ENCODE measurements at places on chromosomes 2 and 18.

DNA sequence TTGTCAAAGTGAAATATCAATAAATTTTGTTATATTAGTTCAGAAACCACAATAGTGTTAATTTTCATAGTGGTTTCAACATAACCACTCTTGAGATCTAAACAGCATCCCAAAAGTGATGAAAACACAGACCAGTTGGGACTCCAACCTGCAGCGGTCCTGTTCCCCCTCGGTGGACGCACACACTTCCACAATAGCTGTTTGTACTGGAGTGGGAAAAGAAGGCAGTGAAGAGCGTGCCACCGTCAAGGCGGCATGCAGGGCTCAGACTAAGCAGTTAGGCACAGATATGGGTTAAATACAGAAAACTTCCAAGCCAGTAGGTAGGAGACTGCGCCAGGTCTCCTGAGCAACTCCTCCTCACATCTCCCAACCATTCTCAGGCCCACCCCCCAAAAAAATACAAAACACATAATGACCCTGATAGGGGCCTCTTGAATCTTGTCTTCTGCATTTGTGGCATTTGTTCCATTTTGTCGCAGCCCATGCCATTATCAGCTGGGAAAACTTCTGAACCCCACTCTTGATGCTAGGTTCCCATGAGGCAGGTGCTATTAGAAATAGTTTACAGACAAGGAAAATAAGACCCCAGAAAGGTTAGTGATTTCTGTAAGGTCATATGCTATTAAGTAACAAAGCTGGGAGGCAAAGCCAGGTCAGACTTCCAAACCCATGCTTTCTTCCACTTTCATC lies 57.7 kb downstream of the GORASP2 start:
- DNase-seq, result no peak

- DNase-seq, result no peak
These were observed 103.2 kb downstream of the NCOA1 start for GRCh38 chr2:24594283-24594682.

GRCh38 chr2:196372811-196373664 lies 201.7 kb upstream of the STK17B start:
- no peak for DNase-seq

- DNase-seq, result no peak
These were observed 41.0 kb upstream of the ACSL3 start for GRCh38 chr2:222819722-222820333.

- no peak for DNase-seq
These were observed 175.4 kb upstream of the ATP5MC3 start for GRCh38 chr2:175356901-175357300.

- DNase-seq, result no peak
These were observed 10.9 kb downstream of the ALS2 start for GRCh38 chr2:201769666-201770373.

- no peak for DNase-seq
These were observed 11.2 kb downstream of the GAREM2 start for GRCh38 chr2:26184121-26184520.

DNA sequence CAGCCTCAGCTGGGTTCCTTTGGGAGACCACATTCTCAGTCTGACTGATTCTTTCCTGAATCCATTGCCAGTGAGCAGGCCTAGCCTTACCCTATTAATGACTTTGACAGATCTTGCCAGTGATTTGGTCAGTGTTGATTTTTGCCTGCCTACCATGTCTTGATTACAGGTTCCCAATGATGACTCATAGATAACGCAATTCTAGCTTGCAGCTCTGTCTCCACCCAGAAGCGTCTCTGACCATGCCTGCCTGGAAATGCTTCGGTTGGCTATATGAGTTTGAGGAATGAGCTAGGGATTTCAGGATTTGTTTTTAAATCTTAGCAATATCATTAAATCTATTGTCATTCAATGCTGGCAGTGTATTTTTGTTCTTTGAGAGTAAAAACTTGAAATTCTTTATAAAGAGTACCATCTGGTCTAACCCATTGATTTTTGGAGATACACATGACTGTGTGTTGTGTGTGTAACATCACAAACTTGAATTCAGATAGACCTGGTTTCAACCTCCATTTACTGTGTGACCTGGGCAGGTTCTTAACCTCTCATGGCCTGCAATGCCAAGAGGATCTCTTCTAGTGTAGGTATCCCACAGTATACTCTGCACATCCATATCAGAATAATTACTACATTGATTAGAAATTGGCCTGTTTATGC lies 57.0 kb downstream of the CCDC150 start:
- no peak for DNase-seq

DNA sequence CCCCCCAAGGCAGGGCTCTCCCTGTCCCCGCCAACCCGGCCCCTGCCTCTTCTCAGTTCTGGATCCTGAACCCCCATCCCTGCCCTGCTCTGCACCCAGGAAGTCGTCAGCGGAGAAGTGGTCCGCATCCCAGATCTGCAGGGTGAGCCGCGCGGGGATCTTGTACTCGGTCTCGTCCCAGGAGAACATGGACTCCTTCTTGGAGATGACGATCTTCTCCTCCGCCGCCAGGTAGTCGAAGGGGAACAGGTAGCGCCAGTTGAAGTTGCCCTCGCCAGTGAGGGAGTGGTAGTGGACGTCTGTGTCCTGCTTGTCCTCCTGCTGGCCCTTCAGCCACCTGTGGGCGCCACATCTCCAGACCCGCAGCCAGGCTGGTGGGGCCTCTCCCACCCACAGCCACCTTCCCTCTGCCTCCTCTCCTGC lies 16.3 kb downstream of the OTOF start:
- no peak for DNase-seq

DNA sequence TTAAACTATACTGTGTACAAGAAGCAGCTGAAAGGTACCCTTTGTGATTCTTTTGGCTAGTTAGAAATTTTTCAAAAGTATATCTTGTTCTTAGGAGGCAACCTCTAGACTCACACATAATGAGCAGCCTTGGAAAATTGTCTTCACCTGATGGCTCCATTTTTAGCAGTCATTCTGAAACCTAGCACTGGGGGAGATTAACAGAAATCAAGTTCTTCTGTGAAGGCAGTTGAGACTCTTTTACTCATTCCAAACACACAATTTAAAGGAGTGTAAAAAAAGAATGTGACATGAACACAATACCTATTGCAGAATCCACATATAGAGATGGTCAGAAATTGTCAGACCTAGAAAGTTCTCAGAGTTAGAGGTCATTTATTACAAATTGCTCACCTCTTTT lies 197.7 kb downstream of the UBE2E3 start:
- DNase-seq, result no peak

DNA sequence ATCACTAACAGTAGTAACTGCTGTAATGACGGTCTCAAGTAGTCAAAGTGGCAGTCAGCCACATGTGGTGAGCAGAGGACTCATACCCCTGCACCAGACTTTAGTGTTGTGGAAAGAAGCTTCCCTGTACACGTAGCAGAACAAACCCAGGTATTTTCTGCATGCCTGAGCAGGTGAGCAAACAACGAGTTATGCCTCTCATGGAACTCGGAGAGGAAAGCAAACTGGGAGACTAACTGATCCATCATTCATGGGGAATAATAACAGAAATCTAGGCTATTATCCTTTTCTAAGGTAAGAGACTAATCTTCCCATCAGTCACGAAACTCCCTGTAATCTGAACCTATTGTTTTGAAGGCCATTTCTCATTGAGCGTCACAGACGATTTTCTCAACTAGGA lies 1495.2 kb upstream of the NXPH2 start:
- DNase-seq, result no peak

DNA sequence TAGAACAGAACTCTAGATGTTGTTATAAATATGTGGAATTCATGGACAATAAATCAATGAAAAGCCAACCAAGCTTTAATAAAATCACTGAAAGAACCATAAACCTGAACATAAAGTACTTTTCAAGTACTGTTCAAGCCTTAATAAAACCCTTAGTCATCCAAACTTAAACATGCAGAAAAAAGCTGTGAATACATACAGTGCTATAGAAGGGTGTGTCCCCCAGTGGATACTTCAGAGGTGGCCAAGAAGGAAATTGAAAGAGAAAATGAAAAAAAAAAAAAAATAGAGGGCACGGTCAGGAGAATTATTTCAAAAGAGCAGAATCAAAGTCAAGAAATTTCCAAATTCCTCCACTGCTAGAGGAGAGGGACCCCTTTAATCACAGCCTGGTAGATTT lies 141.1 kb downstream of the SP100 start:
- DNase-seq, result no peak

- no peak for DNase-seq
These were observed 3.9 kb downstream of the CXCR1 start for GRCh38 chr2:218162814-218163213.

GRCh38 chr2:15788830-15789229 lies 151.5 kb upstream of the MYCN start:
- no peak for DNase-seq

DNA sequence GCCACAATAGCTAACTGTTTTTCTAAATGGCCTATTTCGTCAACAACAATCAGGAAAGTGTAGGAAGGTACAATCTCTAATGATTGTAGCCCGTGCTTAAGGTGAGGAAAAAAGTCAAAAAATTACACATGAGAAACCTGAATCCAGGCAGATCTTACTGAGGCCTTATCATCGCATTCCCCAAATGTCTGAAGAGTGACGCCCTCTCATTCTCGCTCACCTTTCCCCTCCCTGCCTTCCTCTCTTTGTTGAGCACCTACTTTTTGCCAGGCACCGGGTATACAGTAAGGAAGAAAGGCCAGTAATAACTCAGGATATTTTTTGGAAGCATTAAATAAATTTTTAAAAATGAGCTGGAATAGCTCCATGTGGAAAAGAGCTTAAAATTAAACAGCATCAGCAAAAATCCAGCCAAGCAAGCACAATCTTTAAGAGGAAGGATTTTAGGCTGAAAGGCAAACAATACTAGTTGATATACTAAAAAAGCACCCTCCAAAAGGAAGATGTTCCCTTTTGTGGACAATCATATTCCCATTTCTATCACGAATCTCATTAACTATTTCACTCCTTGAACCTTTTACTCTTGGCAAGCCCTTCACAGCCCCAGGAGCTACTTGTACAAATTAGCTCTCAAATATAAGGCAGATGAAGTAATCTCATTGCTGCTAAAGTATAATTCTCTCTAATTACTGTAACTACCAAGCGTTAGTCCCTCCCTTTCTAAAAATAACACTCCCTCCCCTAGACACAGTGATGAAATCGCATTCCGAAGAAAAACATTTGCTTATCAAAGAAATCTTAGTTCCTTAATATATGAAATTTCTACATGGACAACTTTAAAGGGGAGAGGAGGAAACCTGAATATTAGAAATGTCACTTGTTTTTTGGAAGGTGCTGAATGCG lies 40.0 kb downstream of the STAT1 start:
- no peak for DNase-seq

DNA sequence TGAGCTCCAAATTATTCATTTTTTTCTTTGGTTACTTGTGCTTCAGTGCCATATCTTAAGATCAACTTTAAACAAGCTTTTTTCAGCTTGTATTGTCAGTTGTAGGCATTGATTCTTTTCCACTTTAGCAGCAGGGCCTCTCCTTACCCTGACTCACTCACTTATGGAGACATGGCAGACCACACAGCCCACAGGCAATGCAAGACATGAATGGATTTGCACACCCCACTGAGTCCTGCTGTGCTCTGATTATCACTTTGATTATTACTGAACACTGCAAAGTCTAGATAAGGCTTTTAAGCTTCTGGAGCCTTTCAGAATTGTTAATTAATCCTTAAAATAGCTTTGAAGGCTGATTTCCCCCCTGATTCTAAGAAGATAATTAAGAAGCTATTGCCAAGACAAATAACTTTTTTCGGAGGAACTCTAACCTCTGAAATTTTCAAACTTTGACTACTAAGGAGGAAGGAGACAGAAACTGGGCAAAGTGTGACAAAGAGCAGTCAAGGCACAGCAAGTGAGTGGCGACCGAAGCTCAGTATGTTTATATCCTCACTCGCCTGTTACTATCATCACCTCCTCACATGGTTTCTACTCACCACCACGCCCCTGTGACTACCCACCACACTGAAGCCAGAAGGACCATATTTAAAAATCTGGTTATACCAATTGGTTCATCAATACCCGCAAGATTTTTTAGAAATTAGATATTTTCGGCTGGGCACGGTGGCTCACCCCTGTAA lies 43.3 kb downstream of the CACNB4 start:
- DNase-seq, result no peak

- no peak for DNase-seq
These were observed 24.3 kb downstream of the DSC2 start for GRCh38 chr18:31077878-31078277.

- no peak for DNase-seq
These were observed 46.7 kb upstream of the CREB1 start for GRCh38 chr2:207483066-207483465.

DNA sequence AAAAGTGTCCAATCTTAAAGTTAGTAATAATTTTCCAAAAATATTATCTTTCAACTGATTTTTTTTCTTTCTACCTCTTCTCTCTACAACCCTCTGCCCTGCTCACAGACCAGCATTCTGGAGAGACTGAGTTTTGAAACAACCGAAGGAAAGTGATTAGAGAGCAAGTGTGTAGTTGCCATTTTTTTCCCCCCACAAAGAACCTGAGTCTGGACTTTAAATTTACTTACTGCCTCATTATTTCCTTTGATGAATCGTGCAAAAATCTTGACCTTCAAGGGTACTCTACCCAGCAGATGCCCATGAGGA lies 63.4 kb upstream of the NEUROD1 start:
- no peak for DNase-seq

DNA sequence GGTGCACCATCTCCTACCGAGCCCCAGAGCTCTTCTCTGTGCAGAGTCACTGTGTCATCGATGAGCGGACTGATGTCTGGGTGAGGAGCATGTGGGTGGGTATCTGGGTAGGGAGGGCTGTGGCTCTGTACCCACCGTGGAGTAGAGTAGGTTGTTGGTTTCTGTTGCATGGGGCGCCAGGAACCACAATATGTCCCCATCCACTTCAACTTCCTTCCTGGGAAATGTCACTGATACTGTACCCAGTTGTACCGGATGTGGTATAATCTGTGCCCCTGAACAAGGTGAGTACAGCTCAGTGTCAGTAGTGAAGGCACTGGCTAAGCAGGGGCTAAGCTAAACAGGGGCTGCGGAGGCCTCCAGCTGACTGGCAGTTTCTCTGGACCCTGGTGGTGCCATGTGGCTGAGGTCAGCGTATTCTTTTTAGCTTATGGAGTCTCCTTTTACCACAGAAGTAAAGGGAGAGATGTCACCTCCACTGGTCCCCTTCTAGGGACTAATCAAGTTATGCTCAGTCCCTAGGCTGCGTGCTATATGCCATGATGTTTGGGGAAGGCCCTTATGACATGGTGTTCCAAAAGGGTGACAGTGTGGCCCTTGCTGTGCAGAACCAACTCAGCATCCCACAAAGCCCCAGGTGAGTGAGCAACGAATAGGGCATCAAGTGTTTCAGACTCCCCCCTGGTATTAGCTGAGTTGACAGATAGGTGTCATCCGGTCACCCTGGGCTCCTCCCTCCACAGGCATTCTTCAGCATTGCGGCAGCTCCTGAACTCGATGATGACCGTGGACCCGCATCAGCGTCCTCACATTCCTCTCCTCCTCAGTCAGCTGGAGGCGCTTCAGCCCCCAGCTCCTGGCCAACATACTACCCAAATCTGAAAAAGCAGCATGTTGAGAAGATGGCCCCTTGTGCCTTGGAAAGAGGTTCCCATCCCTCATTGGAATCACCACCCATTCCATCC lies 2.7 kb downstream of the STK16 start:
- DNase-seq, result peak; percentile 67

GRCh38 chr2:191322828-191323506 lies 77.8 kb downstream of the MYO1B start:
- no peak for DNase-seq
